ENCODE measurements at places on chromosomes 13 and 19. TPM values are rescaled to one million over a fixed set of nuclear protein-coding genes. Genes with fewer than 3 reads are reported as not detected.

GRCh38 chr13:32903720-32904119 lies 112.5 kb upstream of the KL start:
- no peak for DNase-seq

DNA sequence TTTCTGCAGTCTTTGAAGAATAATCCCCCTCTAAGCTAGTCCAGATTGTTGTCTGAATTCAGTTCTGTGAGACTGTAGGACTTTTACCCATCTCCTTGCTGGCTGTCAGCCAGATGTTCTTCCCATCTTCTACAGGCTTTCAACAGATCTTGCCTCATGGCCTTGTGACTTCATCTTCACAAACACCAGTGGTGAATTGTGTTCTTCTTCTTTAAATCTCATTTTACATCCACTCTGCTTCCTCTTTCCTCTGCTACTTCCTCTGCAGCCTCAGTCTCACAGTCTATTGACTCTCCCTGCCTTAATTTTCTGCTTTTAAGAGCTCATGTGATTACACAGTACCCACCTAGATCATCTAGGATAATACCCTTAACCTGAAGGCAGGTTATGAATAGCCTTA lies 859.0 kb upstream of the SLITRK1 start:
- DNase-seq = no peak

DNA sequence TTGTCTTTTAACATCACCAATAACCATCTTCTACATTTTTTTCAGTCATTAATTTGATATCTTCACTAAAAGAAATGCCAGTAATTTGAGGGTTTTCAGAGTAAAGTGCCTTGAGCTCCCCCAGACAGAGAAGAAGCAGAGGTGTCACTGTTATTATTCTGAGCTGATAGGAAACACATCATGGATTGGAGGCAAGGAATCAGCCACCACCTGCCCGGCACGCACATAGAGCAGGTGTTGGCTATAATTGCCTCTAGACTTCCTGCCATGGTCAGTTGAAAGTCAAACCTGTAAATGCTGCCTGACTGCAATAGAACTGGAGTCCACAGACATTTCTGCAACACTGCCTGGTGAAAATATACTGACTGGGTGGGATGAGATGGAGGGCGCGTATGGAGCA lies 776.6 kb downstream of the UQCRFS1 start:
- DNase-seq = no peak

GRCh38 chr13:57546942-57547341 lies 84.6 kb upstream of the PCDH17 start:
- no peak for DNase-seq

SLC1A6 gene
- 0.15 TPM for total RNA-seq

GRCh38 chr13:111916201-111916600 lies 150.7 kb upstream of the SOX1 start:
- no peak for DNase-seq

DNA sequence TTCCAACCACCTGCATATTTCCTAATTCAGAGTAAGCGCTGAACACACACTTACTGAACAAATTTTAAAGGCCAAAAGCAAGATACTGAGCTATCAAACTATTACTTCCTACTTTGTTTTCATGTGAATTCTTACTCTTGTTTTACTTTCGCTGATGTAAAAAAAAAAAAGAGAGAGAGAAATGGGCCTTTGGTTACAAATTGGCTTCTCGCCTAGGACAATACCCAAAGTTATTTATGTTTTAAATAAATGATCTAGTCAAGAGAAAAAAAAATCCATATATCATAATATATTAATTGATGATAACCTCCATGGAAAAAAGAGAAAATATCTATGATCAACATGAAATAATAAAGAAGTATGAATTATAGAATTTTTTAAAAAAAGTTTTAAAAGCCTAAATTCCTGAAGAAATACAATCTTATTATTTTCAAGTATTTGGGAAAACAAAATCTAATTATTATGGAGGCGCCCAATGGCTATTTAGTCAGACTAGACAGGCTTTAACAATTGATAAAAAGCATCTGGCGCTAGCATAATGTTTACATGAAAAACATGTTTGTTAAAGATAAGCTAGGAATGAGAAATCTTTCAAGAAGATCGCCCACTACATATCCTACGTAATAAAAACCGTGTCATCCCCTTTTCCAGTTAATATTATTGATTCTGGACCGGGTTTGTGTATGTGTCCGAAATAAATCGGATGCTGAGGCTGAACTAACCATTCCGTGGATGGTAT lies 9.0 kb downstream of the COL4A1 start:
- DNase-seq = no peak

- no peak for DNase-seq
Observed at GRCh38 chr13:112526146-112526853, 61.7 kb downstream of the TUBGCP3 start.

DNA sequence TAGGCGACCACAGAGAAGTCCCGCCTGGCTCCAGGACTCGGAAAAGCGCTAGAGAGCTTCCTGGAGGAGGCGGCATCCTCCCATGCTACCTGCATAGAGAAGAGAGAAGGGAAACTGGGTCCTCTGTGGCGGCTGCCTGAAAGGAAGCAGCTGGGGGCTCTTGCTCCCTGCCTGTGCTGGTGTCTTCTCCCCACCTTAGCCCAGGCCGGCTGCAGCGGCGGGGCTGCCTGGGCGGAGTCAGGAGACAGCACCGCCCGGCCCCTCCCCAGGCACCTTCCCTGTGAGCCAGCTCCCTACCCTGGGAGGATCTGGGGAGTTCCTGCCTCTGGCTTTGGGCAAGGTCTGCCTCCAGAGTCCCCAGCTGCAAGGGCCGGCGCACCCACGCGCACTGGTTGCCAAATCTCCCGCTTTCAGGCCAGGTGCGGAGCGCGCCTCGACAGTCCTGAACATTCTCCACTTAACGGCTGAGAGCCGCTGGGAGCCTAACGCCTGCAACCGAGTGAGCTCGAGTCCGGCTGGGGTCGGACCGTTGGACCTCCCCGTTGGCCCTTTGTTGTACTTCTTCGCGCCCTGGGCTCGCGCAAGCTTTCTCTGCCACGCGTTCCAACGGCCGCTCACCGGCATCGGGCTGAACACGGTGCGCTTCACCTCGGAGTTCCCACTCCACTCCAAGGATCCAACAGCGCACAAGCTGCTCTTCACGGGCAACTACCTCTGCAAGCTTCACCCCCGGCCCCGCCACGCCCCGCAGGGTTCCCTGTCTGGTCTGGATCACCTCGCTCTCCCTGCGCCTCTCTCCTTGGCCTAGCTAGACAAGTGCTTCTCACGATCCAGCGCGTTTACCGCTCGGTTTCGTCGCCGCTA lies 21.8 kb upstream of the ZNF30 start:
- DNase-seq = no peak

DNA sequence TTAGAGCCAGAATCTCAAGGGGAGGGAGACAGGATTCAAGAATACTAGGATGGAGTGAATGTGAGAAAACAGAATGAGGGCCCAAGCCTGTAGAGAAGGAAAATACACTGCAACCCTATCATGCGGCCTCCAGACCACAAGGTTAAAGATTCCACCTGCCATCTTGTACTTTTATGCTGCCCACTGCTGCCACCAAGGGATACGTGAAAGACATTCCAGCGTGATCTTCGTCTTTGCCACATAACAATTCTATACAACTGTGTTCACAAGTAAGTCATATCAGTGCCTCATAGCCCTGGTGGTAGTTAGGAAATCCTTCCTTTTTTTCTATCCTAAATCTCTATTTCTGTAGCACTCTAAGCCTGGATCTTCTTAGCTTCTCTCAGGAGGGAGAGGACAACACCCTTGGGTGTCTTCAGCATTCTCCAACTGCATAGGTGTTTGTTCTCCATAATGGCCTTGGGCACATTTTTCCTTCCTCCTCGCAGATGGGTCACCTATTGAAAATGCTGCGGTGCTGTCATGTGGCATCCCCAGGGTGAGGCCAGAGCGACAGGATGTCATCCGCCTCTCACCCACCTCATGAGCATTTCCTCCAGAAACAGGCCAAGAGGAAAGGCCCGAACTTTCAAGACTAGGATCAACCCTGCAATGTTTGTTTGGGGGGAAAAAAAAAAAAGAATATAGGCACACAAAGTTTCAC lies 13.6 kb downstream of the TPT1 start:
- no peak for DNase-seq

DNA sequence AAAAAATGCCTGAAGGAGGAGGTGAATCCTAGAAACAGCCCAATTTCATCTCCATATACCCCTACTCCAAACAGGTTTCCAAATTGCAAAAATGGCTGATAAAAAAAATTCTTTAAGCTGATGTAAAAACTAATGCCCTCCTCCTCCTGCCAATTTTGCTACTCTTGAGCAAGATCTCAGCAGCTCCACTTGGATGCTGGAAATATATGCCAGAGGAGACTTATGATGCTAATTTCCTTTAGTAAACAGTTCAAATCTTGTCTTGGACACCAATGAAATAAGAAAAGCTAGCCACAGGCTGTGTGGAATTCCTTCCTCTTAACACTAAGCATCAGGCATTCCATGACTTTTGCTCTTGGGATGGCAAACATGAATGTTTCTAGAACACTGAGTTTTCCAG lies 67.5 kb downstream of the INSR start:
- no peak for DNase-seq

DNA sequence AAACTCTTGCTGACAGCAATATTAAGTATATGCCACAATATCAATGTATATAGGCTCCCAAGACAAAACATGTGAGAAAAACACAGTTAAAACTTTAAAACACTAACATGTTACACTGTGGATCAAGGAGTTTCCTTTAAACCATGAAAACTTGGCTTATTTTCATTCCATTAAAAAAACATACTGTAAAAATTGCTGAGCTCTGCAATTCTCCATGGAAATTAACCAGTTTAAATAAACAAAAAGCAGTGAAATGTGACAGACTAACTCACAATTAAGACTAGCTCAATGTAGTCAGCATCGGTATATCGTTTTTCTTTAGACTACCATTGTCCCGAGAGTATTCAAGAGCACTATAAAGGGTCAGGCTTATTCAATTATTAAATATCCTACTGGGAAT lies 930.5 kb upstream of the SLITRK1 start:
- no peak for DNase-seq

FAAP24 gene
- 16.0 TPM for total RNA-seq

GRCh38 chr19:56066152-56067023 lies 54.7 kb downstream of the ZNF787 start:
- peak; percentile 41 for DNase-seq

DNA sequence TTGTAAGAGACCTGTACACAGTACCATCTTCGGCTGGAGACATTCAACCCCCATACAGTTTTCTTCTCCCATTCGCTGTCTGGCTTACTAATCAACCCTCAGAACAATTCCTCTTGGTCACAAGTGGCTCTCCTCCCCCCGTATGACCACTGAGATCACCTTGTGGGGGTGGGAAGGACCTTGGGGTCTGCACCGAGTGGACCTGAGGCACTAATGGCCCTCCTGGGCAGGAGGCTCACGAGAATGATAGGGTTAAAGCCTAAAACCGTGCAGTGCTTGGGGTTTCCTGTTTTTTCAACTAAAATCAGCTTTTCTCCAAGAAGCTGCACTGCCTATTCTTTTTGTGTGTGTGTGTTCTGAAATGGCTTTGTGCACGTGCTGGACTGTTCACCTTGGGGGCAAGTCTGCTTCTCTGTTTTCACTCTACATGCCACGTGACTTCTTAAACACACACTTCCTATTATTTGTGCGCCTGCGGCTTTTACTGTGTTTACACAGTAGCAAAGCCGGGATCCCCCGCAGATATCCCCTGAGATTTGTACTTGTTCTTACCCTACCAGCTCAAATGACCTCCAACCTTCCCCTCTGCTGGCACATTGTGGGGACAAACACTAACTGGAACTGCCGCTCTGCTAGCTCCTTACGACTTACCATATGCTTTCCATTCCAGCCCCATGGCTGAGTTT lies 12.3 kb downstream of the RBM26 start:
- DNase-seq = no peak

GRCh38 chr19:548886-549830 lies 5.3 kb downstream of the GZMM start:
- no peak for DNase-seq

- DNase-seq = no peak
Observed at GRCh38 chr13:41650706-41651105, 193.4 kb downstream of the RGCC start.

GPR183 gene
- 0.15 TPM for total RNA-seq

DNA sequence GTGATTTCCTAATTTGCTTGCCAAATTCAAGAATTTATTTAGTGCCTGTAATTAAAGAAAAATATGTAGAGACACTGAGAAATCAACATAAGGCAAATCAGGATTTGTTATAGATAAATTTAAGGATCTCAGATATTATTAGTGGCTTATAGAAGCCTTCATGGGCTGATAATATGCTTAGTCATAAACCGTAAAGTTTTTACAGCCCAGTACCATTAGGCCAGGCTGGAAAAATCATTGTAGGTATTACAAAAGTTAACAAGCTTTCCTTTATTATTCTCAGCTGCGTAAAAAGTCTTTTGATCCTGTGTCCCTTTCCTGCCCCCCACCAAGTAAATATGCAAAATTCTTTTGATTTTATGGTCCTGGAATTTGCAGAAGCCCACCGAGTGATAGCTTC lies 58.2 kb downstream of the SLITRK6 start:
- no peak for DNase-seq

- no peak for DNase-seq
Observed at GRCh38 chr13:101399365-101399764, 16.9 kb downstream of the NALCN start.

- no peak for DNase-seq
Observed at GRCh38 chr19:4097501-4097900, 26.4 kb downstream of the MAP2K2 start.

DNA sequence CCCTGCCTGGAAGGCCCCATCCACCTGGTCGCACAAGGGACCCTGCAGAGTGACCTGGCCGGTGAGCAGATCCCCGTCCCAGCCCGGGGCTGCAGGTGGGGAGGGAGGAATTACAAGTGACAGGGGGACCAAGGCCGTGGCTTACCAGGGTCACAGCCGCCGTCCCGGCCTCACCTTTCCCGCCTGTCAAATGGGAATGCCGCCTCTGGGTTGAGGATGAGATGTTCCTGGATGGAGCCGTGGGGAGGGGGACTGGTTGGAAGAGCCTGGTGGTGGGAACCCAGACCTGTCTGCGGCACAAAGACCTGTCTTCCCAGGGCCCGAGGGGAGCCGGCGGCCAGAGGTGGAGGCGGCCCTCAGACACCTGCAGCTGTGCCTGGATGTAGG lies 5.5 kb downstream of the PLK5 start:
- DNase-seq = no peak

GRCh38 chr19:14343286-14343685 lies 38.0 kb upstream of the ADGRE5 start:
- no peak for DNase-seq

DNA sequence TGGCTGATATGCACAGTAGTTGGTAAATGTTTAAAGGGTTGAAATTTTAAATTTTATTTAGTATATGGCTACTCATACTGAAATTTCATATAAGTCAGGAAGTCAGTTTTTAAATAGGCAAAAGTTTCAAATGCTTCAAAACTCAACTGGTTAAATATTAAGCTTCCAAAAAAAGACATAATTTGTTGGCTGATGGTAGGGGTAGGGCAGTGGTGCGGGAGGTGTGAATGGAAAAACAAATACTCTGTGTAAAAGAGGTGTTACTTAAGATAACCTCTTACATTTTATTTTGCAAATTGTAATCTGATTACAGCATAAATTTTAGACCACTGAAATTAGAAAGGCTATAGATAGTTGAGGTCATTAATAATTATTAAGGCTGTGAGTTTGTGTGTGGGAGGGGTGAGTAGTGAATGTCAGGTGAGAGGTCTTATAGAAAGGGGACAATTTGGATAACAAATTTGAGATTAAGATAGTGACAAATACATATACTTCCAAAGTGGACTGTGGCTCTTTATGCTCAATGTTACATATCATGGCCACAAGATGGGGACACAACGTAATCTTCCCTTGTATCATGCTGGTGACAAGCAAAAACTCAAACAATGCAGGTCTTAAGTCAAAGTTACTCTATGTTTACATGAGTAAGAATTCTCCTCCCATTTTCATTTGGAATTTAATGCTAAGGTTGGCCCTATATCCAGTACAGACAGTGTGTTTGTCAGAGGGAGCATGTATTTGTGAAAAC lies 36.6 kb upstream of the OXGR1 start:
- no peak for DNase-seq

Measured in Panc1 (cell line).